Vagina (tissue), 2 donors: ENCODE measurements at places on chromosomes 12 and 14. TPM values are rescaled to one million over a fixed set of nuclear protein-coding genes. Genes with fewer than 3 reads are reported as not detected.

DNA sequence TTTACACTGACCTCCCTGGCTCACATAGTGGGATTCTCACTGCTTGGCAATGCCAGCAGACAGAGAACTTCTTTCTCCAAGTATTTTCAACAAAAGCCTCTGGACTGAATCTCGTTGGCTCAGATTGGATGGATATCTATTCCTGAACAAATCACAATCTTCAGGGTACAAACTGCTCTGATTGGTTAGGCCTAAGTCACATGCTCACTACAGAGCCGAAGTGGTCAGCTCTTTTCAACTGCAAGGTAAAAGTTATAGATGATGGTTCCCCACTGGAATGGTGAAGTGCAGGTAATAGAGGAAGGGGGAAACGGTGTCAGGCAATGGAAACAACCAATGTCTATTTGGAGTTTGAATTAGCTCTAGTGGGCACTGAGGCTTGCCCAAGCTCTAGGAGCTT is 16.7 kb upstream of the VRK1 start:
- DNase-seq, result no peak

- DNase-seq, result no peak
Observed at GRCh38 chr12:51752234-51752889, 96.2 kb downstream of the FIGNL2 start.

NDUFA9 gene
- total RNA-seq, result 49.6 TPM

GRCh38 chr12:112900298-112901145 is 6.2 kb upstream of the OAS1 start:
- no peak for DNase-seq

DNA sequence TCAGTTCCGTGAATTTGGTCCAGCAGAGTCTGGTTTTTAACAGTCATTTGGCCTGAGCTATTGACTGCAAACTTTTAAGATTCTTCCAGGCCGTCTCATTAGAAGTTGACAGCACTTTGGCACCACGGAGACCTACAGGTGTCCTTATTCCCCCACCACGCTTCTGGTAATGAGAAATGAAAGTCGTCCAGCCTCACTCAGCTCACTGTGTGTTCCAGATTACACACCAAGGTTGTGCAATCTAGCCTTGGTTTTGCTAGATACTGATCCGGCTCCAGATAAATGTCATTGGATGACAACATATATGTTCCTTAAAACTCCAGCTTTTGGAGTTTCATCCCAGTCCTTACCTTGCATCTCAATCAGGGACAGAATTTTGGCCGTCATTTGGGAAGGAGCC is 210.4 kb downstream of the CHST11 start:
- DNase-seq, result no peak

RBP5 gene
- 3.7 TPM for total RNA-seq

- no peak for DNase-seq
Observed at GRCh38 chr14:31854508-31855075, 222.5 kb upstream of the ARHGAP5 start.

- no peak for DNase-seq
Observed at GRCh38 chr12:53227836-53228235, 4.2 kb downstream of the RARG start.

RDH12 gene
- 15.0 TPM for total RNA-seq

SCFD1 gene
- 40.8 TPM for total RNA-seq

GRCh38 chr12:130711756-130712155 is 4.3 kb downstream of the RIMBP2 start:
- DNase-seq, result no peak

DNA sequence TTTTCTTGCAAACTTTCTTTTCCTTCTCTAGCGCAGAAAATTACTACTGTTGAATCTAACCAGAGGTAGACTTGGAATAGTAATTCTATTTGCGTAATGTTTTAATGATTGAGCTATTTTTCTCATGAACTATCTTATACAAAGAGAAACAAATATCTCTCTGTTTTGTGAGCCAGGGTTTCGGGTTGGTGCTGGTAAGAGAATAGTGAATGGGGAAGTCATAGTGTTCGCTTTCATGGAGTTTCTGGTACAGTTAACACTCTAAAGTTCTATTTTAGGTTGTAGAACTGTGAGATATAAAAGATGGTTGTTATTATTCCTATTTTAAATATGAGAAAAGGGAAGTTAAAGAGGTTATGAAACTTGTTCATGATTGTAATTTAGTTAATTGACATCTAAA is 6.6 kb downstream of the CLEC1B start:
- no peak for DNase-seq

DNA sequence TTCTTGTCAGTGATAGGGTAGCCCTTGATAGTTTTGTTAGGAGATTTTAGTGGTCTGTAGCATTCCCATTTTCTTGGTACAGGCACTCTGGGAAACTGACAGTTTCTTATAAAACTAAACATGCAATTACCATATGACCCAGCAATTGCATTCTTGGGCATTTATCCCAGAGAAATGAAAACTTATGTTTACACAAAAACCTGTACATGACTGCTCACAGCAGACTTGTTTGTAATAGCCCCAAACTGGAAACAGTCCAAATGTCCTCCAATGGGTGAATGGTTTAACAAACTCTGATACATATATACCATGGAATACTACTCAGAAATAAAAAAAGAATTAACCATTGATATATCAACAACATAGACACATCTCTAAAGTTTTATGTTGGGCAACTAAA is 75.5 kb downstream of the BORCS5 start:
- no peak for DNase-seq

DNA sequence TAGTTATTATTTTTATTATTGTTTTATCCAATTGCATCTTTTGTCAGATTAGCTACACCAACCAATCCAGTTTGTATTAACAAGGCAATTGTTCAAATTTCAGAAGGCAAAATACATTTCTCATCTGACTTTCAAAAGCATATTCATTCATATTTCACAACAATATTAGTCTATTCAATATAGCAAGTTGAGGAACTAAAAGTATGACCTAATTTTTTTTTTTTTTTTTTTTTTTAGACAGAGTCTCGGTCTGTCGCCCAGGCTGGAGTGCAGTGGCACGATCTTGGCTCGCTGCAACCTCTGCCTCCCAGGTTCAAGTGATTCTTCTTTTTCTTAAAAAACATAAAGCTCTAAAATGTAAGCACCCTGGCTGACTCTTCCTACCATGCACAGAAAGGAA is 17.3 kb downstream of the COX14 start:
- no peak for DNase-seq

MYO1H gene
- total RNA-seq, result not detected

DNA sequence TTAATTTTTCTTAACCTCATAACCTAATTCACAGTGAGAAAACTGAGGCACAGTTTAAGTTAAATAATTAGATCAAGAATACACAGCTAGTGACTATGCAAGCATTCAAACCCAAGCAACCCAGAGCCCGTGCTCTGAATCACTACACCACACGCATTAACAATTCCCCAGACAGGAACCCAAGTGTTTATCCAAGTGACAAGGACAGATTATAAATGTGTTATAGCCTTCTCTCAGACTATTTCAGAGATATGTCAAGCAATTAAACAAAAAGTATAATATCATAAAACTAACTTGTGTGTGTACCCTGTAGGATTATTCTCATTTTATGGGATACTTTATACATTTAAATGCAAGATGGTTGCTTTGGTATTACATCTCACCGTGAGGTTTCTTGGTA is 43.8 kb downstream of the MED13L start:
- DNase-seq, result no peak

GRCh38 chr12:96383991-96384390 is 16.2 kb downstream of the CDK17 start:
- DNase-seq, result no peak

KRT82 gene
- not detected for total RNA-seq

TMEM179 gene
- 7.9 TPM for total RNA-seq

SERPINA10 gene
- not detected for total RNA-seq

- DNase-seq, result no peak
Observed at GRCh38 chr14:35277179-35277578, 15.0 kb upstream of the PSMA6 start.

DNA sequence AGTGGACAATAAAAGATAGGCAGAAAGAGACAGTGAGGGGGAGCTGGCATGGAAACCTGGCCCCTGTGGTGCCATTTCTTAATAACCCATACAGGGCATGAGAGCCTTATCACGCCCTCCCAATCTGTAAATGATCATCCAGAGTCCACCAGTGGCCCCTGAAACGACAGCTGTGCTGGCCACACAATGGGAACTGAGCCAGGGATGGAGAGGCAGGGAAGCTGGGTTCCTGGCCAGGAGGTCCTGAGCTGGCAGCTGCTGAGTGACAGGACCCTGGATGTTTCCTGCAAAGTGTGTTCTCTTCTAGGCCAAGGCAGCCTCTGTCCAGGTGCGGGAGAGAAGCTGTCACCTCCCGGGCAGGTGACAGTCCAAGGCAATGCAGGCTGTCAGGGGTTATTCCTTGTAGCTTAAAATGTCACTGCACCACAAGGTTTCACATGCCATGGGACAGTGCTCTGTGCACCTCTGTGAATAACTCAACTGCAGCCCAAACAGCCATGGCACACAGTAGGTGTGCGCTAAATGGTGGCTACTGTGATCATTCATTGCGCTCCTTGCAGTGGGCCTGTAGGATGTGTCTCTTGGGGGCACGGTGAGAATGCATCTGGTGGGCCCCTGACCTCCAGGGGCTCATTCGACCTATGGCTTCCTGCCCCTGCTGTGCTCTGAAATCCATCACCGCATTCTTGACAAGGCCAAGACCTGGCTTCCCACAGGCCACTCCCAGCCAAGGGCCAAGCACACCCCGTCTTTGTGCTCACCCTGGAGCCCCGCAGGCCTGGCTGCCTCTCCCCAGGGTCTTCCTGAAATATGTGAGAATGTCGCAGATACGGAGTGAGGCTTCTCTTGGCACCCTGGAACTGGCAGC is 46.3 kb upstream of the BCL11B start:
- DNase-seq, result no peak
